ENCODE measurements at places on chromosomes 5 and 9.

DNA sequence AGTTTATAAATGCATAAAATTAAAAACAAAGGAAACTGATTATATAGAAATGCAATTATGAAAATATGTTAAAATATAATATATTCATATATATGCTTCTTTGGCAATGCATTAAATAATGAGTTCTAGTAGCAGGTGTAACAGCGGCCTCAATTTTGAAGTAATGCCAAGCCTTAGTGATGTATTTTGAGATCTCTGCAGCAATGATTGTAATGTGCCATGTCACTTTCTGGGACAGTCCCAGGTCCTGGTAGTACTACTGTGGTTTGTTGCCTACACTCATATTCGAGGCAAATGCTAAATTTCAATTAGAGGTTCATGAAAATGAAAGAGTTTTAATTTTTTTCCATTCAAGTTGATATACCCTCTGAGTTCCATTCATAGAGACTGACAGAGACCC, 75.8 kb upstream of the ORM1 start:
- DNase-seq: no peak

- no peak for DNase-seq
Measured at GRCh38 chr9:121674952-121675351, 23.5 kb downstream of the DAB2IP start.

- DNase-seq: no peak
Measured at GRCh38 chr9:20297646-20298084, 324.6 kb downstream of the MLLT3 start.

GRCh38 chr5:94245608-94246007, 372.8 kb downstream of the KIAA0825 start:
- DNase-seq: no peak

GRCh38 chr9:134545215-134545542, 96.4 kb upstream of the COL5A1 start:
- DNase-seq: no peak

DNA sequence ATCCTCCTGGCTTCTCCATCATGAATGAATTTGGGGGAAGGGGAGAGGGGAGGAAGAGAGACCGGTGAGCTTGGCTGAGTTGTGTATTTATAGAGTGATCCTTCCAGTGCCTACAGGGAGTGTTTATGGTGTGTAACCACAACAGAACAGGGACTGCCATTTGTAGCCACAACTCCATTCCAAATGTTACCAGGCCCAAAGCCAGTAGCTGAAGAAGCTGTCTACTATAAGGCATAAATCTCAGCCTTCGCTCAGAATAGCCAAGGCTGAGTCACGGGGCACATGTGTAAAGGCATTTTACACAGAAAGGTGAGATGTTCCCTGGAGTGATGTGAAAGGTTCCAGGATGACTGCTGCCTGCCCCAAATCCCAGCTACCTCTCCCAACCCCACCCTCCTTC, 2.5 kb downstream of the TMEM252 start:
- no peak for DNase-seq

DNA sequence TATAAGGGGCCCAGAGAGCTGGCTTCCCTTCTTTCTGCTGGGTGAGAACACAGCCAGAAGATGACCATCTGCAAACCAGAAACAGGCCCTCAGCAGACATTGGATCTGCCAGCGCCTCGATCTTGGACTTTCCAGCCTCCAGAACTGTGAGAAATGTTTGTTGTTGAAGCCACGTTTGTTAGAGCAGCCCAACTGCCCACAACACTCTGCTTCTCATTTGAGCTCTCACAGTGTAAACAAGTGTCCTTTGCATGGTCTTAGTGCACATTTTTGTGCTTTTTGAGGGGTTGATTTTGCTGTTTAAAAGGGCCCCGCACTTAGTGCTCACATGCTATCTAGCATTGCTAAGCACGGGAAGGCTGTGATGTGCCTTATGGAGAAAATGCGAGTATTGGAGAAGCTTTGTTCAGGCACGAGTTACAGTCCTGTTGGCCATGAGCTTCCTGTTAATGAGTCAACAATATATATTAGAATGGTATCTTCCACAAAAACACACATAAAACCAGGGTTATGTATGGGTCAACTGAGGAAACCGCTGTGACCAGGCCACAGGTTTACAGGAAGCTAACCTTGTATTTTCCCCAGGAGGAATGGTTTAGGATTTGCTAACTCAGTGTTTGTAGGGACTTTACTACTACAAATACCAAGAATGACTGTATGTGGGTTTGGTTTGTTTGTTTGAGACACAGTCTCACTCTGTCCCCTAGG, 11.9 kb downstream of the CMBL start:
- DNase-seq: no peak

DNA sequence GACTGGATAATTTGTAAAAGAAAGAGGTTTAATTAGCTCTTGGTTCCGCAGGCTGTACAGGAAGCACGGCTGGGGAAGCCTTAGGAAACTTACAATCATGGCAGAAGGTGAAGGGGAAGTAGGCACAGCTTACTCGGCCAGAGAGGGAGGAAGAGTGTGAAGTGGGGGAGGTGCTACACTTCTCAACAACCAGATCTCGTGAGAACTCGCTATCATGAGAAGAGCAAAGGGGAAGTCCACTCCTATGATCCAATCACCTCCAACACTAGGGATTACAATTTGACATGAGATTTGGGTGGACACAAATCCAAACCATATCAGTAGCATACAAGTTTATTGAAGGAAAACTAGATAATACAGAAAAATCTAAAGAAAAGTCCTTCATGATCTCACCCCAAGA, 39.9 kb downstream of the NEURL1B start:
- no peak for DNase-seq

DNA sequence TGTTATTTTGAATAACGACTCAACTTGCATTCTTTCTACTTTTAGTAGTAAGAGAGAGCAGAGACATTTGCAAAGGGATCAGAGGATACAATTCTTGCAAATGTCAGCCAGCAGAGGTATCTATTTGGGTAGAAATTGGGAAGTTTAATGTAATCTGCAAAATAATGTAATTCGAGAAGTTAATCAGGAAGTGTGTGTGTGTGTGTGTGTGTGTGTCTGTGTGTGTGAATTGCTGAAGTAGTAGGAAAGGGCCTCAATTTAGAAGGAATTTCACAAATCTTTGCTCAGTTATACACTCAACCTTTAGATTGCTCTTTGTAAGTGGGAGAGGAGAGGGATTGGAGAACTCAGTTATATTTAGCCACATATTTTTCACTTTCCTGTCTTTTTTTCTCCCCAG, 11.0 kb upstream of the IFNA1 start:
- DNase-seq: no peak

DNA sequence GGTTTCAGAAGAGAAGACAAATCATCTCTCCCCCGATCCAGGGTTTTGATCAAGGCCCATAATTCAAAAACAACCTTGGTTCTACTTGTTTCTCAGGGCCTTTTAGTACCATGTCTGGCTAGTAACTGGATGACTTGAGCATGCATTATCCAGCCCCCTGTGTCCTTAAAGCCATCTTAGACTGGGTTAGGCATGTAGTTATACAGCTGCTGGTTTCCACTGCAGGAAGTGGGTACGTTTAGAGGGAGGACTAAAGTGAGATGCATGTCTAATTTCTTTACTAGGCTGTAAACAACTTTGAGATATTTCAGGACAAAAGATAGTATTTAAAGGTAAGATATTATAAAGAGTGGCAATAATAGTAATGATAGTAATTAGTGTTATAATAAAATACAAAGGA, 372.0 kb downstream of the PLK2 start:
- no peak for DNase-seq

DNA sequence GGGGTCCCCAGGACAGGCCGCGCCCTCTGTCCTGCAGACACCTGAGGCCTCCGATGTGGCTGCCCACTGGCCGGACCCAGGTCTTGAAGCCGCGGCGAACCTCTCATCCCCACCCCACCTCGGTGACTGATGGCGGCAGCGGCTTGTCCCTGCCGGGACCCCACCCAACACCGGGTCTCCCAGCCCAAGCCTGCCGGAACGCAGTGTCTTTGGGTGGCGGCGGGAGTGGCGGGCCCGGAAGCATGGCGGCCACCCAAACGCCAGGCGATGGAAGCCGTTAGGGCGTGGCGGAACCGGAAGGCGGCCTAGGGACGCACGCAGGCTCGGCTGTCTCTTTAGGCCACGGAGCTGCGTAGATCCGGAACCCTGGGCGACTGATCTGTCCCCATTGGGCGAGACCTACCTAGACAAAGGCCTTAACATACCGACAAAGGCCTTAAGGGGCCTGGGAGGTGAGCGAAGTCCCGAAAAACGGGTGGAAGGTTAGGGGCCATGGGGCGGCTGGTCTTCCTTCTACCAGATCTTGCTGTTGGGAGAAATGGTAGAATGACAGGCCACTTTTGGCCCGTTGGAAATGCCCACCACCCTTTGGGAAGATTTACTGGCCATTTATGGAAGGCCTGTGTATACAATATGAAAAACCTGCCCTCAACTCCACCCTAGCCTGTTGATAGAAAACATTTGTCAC, 94.6 kb upstream of the SMC2 start:
- peak; percentile 4 for DNase-seq

DNA sequence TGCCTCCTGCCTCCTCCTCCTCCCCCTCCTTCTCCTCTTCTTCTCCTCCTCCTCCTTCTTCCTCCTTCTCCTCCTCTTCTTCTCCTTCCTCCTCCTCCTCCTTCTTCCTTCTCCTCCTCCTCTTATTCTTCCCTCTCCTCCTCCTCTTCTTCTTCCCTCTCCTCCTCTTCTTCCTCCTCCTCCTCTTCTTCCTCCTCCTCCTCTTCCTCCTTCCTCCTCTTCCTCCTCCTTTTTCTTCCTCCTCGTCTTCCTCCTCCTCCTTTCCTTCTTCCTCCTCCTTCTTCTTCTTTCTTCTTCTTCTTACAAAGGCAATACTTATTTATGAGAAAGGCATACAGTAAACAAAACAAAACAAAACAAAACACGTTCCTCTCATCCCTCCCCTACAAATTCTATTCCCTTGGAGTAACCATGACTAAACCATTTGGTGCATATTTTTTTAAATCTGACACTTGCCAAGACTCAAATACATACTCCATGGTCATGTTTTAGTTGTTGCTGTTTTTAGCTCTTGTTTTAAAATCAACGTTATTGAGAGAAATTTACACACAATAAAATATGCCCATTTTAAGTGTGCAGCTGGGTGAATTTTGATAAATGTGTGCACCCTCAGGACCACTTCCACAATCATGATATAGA, 135.6 kb downstream of the FOXD1 start:
- no peak for DNase-seq

DNA sequence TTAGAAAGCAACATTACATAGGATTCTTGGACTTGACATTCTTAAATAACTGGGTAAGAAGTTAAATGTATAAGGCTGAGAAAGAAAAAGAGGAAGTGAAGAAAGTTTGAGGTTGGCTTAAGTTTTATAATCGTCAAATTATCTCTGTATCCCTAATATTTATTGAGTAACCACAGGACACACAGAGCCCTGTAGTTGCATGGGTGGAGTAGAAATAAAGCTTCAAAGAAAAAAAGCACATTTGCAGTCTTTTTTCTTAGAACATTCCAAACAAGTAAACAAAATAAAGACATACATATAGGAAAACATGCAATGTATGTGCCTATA, 137.0 kb downstream of the CCDC192 start:
- no peak for DNase-seq

- no peak for DNase-seq
Measured at GRCh38 chr5:117203584-117203983, 629.0 kb upstream of the SEMA6A start.

DNA sequence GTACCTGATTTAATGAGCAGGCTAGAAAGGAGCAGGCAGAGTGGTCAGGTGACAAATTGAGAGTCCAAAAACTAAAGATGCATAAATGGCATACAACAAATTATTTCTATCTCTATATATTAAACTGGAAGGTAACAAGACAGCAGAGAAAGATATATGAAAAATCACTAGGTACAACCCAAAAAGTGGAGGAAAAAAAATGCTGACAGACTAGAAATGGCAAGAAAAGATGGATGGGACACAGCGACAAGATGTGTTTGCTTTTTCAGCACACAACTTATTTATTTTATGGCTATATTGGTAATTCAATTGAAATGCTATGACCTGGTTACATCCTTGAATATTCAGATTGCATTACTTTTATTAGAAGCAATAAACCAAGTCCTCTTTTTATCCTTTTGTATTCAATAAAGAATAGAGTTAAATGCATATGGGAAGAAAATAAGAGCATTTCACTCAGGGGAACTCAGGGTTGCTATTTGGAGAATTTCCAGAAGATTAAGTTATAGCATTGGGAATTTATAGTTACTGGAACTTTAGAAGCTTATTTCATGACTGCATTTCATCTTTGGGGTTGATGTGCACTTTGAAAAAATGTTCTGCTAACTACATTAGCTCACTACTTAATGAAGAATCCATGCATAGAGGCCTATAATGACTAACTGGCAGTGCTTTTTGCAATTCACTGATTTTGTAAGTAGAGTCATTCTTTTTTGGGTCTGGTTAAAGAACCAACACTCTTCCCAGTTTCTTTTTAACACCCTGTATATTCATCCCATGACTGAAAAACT, 566.6 kb upstream of the TUSC1 start:
- DNase-seq: no peak

DNA sequence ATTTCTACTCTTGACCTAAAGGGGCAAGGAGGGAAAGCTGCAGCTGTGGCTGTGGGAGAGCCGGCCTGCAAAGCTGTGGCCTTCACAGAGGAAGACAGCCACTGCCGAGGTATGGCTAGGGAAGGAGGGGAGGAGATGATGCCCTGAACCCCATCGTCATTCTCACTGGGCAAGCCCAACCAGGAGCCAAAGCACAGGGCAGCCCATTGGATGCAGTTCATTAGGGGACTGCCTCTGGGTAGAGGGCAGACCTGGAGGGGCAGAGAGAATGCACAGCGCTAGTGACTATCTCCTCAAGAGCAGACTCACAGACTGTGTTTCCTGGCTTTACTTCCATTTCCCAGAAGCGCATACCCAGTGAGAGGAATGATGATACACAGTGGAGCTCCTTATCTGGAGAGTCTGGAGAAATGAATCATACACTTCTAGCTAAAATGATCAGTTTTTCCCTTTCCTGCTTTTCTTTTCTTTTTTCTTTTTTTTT, 47.2 kb upstream of the TTC23L start:
- DNase-seq: no peak

- DNase-seq: no peak
Measured at GRCh38 chr5:6819521-6819920, 106.3 kb downstream of the TENT4A start.

- peak; percentile 98 for DNase-seq
Measured at GRCh38 chr9:131330814-131331600, 41.5 kb downstream of the PLPP7 start.

GRCh38 chr5:73565969-73566547, 515 bp downstream of the UTP15 start:
- DNase-seq: no peak

Measured in K562 (cell line).